ENCODE measurements at places on chromosomes 16 and 17.

DNA sequence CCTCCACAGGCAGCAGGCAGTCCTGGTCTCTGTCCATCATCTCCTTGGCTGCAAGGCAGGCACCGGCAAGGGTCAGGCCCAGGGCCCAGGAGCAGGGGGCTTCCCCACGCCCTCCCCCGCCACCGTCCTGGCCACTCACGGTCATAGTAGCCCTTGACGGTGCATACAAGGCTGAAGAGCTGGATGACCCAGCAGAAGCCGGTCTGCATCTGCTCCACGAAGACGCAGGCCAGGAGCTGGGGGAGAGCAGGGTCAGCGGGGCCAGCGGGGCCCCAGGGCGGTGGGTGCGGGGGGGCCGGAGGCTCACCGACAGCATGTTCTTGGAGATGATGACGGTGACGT is 20.1 kb downstream of the CTU2 start:
- DNase-seq, result no peak

- DNase-seq, result no peak
Measured at GRCh38 chr17:19003543-19004420, 782 bp downstream of the FAM83G start.

DNA sequence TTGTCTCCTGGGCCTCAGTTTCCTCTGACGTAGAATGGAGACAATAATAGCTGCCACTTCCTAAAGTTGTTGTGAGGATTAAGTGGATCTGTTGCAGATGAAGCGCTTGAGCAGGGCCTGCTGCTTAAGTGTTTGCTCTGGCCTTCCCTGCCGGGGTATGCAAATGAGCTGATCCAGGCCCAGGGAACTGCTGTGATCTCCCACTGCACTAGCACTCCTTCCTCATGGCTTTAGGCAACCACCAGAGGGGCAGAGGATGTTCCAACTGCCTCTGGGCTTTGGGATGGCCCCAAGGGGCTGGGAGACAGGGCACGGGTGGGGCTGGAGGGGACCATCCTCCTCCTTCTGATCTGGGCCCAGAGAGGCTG is 6.2 kb downstream of the SBK1 start:
- DNase-seq, result no peak

- DNase-seq, result no peak
Measured at GRCh38 chr17:72064606-72065193, 56.1 kb upstream of the SOX9 start.

DNA sequence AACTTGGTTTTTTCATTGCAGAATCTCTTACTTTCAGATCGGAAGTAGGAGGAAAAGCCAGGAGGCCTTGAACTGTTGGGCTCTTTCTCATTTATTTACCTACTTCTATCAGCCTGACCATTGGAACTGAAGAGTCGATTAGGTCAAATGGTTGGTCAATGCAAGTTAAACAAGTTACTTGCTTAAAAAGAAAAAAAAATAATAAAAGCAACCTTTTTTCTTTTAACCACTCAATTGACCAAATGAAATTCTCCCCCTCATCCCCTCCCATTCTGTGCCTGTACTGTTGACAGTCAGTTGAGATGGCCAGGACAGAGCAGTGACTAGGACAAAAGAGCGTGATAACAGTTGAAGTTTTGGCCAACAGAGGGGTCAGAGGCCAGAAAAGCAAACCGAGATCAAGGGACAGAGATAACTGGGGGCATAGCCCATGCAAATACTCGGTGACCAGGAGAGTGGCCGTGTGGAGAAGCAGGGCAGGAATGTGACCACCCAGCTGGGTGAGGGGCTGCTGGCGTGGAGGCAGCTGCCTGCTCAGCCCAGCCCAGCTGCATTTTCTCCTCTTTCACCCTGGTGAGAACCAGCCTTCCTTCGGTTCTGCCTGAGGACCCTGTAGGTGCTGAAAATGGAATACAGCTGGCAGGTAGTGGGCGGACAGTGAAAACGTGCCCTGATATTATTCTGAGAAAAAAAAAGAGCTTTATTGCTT is 72.2 kb downstream of the HS3ST3B1 start:
- no peak for DNase-seq

- DNase-seq, result no peak
Measured at GRCh38 chr17:20059728-20060188, 50.6 kb downstream of the SPECC1 start.
